BJ (cell line): ENCODE measurements at places on chromosomes 2 and 18. TPM values are rescaled to one million over a fixed set of nuclear protein-coding genes. Genes with fewer than 3 reads are reported as not detected.
A peak's percentile ranks its signal among the peaks of the same experiment; 100 is the strongest.

Gene ZAP70
- 0.10 and 0.16 TPM in 2 replicates for polyA plus RNA-seq

Gene PRSS56
- not detected in 2 replicates for polyA plus RNA-seq

Gene SLC5A6
- polyA plus RNA-seq, result 22.3 and 33.7 TPM in 2 replicates

Gene IL36G
- polyA plus RNA-seq, result not detected in 2 replicates

Gene EHD3
- 46.5 and 69.4 TPM in 2 replicates for polyA plus RNA-seq

Gene DLX2
- 0.16 and 0.20 TPM in 2 replicates for polyA plus RNA-seq

Gene IGFBP5
- 882 and 1,060 TPM in 2 replicates for polyA plus RNA-seq

Gene EPC2
- 12.4 and 18.2 TPM in 2 replicates for polyA plus RNA-seq

DNA sequence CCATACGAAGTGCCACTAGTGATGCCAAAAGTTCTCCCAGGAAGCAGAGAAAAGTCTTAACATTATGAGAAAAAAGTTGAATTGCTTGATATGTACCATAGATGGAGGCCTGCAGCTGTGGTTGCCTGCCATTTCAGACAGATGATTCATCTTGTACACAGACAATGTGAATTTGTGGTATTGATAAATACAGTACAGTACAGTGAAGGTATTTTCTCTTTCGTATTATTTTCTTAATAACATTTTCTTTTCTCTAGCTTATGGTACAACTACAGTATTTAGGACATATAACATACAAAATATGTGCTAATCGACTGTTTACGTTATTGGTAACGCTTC lies 33.6 kb upstream of the VWC2L start:
- no peak for DNase-seq

GRCh38 chr18:10023853-10024570 lies 110.2 kb downstream of the VAPA start:
- no peak for DNase-seq

GRCh38 chr2:161353543-161353942 lies 45.3 kb downstream of the PSMD14 start:
- DNase-seq, result no peak

GRCh38 chr2:129379411-129379810 lies 600.1 kb upstream of the RAB6C start:
- DNase-seq, result no peak

DNA sequence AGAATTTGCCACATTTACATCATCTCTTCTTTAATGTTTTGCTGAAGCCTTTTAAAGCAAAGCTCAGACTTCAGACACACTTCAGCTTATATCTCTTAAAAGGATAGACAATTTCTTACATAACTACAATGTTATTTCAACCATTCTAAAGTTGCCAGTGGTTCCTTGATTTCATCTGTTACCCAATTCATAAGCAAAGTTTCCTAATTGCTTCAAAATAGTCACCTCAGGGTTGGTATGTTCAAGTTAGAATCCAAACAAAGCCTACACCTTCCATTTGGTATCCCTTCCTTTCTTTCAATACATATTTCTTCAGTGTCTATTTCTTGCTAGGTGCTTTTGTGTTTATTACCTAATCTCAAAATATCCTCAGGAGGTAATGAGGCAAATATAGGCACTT lies 60.6 kb downstream of the ZNF385B start:
- DNase-seq, result no peak

GRCh38 chr2:36561237-36561944 lies 36.6 kb downstream of the FEZ2 start:
- peak; percentile 94 for DNase-seq

DNA sequence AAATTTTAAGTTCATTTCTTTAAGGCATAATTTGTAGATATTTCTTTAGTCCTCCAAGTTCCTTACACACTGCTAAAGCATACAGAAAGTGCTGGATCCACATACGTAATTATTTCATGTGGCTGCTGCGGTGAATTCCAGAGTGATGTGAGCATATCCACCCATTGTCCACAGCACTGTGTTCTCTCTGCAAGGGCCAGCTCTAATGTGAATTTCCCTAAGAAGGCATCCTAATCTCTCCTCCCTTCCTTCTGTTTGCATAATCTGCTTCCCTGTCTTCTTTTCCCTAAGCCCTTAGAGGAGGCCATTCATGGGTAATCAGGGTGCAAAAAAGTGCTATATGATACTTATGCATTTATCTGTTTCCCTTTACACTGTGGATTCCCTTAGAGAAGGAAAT lies 57.2 kb downstream of the COBLL1 start:
- no peak for DNase-seq

GRCh38 chr2:98505311-98505808 lies 60.7 kb downstream of the INPP4A start:
- DNase-seq, result no peak
